ENCODE measurements at places on chromosomes 16 and 17.

DNA sequence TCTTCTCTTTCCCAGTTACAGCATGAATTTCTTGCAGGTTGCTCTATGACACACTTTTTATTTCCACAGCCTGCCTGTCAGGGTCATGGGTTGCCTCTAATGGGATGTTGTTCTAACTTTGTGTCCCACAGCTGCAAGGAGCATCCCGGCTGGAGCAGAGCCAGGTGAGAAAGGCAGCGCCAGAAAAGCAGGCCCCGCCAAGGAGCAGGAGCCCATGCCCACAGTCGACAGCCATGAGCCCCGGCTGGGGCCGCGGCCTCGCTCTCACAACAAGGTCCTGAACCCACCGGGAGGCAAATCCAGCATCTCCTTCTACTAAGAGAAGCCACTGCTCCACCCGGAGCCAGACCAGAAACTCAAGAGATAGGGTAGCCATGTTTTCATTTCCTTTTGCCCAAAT lies 7.3 kb upstream of the MAPK8IP3 start:
- DNase-seq, result no peak

DNA sequence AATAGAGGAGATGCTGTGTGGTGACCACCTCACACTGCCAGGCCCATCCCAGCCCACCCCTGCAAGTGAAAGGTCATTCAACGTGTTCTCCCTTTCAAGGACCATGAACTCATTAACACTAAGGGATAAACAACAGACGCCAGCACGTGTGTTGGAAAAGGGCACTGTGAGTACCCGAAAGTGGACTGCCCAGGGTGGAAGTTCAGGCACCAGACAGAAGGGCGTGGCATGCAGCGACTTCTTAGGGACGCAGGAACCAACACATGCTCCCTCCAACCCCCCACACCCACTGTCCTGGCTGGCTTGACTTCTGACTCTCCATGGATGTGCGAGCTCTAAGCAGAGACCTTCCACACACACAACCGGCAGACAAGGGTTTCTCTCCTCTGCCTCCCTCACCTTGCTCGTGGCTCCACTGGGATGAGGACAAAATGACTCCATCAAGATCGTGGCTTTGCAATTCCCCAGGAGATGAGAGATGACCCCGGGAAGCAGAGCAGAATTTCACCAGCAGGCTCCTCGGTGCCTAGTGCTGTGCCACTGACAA lies 11.0 kb downstream of the UBALD1 start:
- DNase-seq, result no peak

DNA sequence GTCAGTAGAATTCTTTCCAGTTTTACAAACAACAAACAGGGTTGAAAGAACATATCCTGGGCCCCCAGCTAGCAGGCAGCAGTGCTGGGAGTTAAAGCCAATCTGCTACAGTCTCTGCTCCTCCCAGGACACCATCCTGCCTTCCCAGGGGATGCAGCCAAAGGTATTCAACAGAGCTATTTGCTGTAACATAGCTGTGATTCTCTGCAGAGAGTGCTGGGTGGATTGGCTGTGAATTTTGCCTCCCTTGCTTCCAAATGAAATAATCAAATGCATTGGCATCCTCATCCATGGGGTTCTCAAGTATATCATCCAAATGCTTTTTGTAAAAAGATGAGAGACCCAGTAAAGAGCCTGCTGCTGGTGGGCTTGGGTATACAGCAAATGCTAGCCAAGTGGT lies 124.3 kb downstream of the NPIPB5 start:
- DNase-seq, result no peak

DNA sequence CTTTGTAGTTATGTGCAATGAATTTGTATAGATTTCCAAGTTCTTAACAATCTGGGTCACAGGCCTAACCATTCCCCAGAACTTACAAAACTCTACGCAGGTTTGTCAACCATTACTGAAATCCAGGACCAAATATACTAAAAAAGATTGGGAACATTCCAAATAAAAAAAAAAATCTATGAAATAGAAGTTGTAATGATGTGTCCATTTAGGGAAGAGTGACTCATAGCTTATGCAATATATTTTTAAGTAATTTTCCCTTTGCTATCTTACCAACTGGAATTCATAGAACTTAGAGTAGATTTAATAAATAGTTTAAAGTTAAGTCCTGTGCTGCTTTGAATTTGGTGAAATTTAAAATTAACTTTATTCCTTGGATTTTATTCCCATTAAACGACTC lies 393.2 kb downstream of the PMP22 start:
- DNase-seq, result no peak

GRCh38 chr16:24755201-24755874 lies 25.9 kb downstream of the TNRC6A start:
- DNase-seq, result no peak

DNA sequence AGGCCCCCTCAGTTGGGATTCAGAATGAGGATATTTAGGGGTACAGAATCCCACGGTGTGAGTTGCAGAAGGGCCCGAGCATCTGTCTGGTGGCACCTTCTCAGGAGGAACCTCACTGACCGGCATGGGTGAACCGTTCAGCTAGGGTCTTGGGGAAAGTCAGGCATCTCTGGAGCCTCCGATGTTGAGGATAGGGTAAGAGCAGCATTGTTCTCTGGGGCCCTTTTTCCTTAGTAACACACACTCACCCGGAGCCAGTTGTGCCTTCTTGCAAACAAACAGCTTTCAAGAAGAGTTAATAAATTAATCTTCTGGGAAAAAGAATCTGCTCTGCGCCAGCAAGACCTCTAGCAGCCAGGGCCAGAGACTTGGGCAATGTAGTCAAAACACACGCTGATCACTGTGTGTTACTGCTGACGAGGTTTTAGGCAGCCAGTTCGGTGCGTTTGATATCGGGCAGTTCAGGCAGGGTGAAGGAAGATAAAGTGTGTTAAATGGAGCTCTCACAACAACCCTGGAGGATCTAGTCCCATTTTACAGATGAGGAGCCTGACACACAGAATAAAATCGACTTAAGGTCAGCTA lies 48.9 kb downstream of the MSI2 start:
- DNase-seq, result no peak

- no peak for DNase-seq
These were observed 705 bp downstream of the KRABD2 start for GRCh38 chr17:8375738-8376259.

DNA sequence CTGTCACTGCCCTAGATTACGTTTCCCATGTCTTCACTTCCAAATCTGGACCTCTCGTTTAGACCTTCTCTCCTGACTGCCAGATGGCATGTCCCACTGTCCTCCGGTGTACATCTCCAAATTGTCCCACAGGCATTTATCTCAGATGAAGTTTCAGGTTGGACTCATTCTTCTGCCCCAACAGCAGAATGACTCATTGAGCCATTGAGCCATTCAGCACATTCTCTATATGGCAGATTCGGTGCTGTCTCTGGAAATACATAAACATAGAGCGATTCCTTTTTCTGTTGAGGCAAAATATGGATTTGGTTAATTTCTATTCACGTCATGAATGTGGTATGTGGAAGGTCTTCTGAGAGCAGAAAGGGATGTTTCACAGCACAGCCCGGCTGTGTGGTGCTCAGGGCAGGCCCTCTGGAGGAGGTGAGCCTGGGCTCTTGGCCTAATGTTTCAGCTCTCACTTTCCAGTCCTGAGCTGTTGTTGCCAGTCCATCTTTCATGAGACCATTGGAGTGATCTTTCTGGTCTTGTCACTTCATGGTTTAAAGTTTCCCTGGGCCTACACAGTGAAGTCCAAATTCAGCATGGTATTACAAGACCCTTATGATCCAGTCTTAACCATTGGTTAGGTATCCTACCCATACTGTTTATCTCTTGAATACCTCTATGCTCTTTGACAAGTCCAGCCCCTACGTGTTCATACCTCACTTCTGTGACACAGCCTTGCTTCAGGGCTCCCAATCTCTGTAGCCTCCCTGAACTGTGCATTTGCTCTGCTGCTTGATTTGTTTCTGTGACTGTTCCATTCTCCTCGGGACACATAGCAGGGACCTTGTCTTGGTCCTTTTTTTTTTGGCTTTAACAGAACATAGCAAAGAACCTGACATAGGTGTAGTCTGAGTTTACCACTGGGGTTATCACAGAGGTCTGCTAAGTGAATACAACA lies 15.9 kb downstream of the HAPSTR1 start:
- DNase-seq, result no peak

DNA sequence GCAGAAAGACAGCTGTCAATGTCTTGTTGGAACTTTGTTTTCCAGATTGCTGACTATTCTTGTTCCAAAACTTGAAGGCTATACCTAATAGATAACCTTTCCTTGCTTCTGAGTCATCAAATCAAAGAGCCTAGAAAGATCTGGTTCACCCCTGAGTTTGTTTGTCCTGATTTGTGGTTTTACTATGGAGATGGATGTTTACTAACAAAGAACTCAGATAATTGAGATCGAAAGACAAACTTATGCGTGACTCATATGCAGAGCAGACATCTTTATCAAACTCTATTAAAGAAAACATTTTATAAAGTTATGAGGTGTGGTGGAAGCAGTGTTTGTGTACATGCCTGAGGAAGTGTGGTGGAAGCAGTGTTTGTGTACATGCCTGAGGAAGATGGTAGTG lies 311.1 kb upstream of the TBX2 start:
- no peak for DNase-seq

GRCh38 chr17:57604771-57605674 lies 140.1 kb downstream of the CCDC182 start:
- no peak for DNase-seq

- no peak for DNase-seq
These were observed 15.9 kb downstream of the MINK1 start for GRCh38 chr17:4849011-4849536.

GRCh38 chr17:75623386-75623785 lies 9.8 kb upstream of the SMIM5 start:
- DNase-seq, result no peak

DNA sequence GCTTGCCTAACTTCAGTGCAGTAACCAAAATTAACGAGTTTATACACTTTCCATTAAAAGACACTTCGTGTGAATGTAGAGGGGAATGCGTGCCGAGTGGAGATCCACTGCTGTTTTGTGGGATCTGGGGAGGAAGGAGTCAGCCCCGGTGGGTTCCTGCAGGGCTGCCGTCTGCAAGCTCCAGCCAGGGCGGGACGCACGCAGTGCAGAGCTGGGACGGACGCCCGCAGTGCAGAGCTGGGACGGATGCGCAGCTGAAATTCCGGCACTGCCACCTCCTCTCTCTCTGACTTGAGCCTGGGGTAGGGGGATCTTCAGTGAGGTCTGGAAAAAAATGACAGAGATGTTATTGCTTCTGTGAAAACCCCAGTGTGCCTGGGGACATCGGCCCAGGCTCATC lies 16.5 kb upstream of the ZC3H18 start:
- no peak for DNase-seq

- no peak for DNase-seq
These were observed 2.4 kb downstream of the CRLF3 start for GRCh38 chr17:30821871-30822723.

GRCh38 chr16:51313198-51313597 lies 162.1 kb upstream of the SALL1 start:
- no peak for DNase-seq

GRCh38 chr16:88780142-88781062 lies 4.6 kb downstream of the PIEZO1 start:
- no peak for DNase-seq

DNA sequence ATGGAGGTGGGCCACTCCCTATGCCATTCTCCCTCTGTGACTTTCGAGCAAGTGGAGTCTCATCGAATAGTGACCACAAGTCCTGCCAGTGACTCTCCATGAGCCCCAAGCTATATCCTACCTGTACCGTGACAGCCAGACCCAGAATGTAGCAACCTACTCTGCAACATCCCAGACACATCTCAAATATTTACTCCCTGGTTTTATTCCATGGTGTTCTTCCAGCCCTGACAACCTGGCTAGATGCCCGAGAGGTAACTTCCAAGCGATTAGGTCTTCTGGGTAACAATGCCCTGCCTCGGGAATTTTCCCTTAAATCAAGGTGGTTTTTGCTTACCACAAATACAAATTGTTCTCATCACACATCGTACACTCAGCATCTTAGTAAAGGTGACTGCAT lies 211.7 kb downstream of the ZFHX3 start:
- DNase-seq, result no peak

DNA sequence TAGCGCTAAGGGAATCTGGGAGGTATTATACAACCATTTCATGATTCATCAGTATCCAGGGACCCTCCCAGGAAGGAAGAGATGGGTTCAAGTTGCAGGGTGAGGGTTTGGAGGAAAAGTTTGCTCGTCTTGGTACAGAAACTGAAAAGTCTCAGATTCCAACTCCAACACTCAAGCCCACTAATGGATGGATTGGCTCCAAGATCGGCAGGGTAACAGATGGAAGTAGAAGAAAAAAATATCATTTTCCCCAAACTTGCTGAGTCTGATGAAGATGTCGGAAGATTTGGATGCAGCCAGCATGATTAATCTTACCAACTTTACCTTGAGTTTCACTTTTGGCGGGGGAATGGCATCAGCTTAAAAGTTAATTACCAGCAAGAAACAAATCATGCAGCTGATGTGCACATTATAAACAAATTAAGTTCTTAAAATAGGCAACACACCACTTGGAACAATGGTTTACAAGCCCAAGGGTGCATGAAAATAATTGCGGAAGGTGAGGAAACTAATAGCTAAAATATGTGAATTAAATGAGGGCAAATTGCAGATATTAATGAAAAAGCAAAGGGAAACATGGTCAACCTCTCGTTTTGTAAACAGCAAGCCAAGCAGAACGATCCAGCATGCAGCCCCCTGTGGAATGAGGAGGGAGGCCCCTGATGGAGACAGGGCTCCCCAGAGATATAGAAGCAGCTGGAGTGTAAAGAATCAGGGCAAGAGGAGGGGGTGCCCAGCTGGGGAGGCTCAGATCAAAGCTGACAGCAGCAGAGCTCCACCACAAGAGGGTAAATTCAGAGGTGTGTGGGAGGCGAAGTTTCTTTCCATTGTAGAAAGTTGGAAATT lies 44.1 kb upstream of the GRIN2A start:
- DNase-seq, result no peak

DNA sequence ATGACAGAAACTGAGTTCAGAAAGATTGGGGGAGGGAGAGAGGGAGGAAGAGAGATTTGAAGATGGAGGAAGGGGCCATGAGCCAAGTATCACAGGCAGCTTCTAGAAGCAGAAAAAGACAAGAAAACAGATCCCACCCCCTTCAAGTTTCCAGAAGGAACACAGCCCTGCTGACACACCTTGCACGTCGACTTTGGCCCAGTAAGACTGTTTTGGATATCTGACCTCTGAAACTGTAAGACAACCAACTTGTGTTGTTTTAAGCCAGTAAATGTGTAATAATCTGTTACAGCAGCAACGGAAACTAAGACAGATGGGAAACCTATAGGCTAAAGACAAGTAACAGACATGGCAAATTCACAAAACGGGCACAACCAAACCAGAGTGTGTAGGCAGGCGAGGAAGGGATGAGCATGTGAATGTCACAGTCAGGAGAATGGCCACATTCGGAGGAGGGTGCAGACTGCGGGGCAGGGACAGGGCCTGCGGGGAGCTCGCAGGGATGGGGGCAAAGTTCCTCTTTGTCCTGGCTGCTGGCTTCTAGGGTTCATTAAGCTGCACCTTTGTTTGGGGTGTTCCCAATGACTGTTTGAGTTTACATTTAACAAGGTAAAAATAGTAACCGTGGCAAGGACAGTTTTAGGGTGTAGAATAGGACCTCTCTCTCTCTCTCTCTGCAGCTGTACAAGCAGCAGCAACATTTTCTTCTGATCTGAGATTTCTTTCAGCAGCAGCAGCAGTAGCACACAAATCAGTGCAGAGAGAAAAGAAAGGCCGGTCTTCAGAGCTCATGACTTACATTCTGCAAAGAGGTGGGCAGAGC lies 18.3 kb upstream of the ATP2C2 start:
- no peak for DNase-seq

Measured in stimulated activated CD8-positive, alpha-beta memory T cell treated with anti-CD3 and anti-CD28 coated beads, Interleukin-7, amount 100 ng/mL, for 24 hours (primary cell).